ENCODE measurements at places on chromosomes 5 and 9.

GRCh38 chr5:95988877-95989276 is 27.2 kb upstream of the ELL2 start:
- no peak for DNase-seq

DNA sequence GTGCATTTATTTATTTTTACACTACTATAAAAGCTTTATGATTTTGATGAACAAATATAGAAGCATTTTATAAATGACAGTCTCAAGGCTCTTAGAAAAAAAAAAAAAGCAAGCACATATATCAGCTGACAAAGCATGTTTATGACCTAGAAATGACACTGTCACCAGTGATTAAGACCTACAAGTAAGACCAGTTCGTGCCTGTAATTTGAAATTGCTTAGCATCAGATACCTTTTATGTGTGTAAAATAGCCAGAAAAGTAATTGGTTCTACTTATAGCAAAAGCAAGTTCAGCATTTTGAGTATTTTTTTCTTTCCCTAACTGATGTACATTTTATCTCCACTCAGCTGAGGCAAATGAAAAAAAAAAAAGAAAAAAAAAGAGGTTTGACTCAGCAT is 808.4 kb downstream of the CDH18 start:
- no peak for DNase-seq

DNA sequence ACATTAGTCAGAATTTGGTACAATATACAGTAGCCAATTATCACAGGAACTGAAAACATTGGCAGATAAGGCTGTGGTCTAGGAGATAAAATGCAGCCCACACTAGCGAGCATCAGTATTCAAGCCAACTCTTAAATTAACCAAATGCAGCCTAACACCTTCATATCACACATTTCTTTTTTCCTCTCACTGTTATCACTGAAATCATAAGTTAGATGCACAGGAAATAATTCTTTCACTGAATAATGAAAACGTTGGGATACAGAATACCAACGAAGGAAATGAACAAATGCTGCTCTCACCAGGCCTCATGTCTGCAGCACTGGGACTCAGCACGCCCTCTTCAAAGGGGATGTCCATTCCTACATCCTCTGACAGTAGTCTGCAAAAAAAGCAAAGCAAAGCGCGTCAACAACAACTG is 109.1 kb upstream of the PCA3 start:
- DNase-seq: peak; percentile 29

- DNase-seq: no peak
These were observed 488 bp downstream of the COL15A1 start for GRCh38 chr9:98944057-98944733.

GRCh38 chr5:128711216-128711615 is 173.2 kb upstream of the FBN2 start:
- no peak for DNase-seq

DNA sequence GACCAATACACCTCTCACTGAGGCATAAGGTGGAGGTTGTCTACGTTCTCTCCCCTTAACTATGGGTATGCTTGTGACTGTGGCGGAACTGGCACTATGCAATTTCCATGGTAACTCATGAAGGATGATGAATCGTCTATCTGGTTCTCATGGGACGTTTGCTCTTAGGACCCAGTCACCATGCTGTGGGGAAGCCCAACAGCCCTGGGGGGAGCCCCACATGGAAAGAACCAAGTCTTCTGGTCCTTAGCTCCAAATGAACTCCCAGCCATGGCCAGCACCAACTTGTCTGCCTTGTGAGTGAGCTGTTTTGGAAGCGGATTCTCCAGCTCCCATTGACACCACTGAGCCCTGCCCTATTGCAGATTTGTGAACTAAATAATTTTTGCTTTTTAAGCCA is 188.7 kb upstream of the S1PR3 start:
- DNase-seq: no peak

DNA sequence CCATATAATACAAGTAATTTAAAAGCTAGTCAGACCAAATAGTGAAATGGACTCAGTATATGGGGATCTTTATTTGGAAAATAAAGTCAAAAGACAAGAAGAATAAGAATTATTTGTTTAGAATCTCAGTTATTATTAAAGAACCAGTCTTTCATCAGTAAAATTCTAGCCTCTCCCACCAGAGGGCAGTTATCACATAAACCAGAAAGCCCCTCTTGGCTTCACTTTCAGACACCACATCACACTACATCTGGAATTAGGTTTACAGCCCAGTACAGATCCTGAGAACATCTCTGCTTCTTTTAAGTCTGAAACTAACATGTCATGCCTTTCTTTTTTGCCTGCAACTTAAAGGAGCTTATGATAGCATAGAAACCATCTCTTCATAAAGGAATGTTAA is 12.2 kb upstream of the HSPB3 start:
- DNase-seq: peak; percentile 30

- DNase-seq: no peak
These were observed 102.5 kb upstream of the BASP1 start for GRCh38 chr5:17114715-17115599.

DNA sequence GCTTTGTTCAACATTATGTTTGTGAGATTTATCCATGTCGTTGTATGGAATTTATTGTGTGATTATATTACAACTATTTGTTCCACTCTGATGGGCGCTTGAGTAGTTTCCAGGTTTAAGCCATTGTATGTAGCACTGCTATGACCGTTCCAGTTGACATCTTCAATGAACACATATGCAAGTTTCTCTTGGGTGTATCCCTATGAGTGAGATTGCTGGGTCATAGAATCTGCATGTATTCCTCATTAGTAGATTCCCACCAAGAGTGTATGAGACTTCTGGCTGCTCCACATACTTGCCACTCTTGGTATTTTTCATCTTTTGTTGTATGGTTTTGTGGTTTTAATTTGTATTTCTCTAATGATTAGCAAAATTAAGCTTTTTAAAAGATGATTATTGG is 22.9 kb downstream of the NUP214 start:
- DNase-seq: no peak

- no peak for DNase-seq
These were observed 294.3 kb downstream of the TAF11L14 start for GRCh38 chr5:17928581-17928981.

DNA sequence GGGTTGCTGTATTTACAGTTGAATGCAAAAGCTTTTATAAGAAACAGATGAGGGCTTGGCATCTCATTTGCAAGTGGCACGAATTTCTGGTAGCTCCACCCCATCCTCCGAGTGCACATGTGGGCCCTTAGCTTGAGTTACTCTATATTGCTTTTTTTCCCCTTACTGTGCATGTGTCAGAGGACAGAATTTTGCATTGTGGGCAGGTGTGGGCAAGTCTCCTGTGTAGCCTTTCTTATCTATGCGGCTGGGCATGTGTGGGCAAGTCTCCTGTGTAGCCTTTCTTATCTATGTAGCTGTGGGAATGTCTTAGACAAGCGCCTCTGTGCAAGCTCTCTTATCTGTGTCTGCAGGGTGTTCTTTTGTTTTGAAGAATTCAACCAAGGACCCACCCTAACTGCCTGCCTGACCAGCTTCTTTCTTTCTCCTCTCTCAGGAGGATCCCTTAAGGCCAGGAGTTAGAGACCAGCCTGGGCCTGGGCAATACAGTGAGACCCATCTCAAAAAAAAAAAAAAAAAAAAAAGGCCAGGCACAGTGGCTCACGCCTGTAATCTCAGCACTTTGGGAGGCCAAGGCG is 34.1 kb upstream of the SIL1 start:
- no peak for DNase-seq

GRCh38 chr5:56812110-56812509 is 3.2 kb upstream of the MAP3K1 start:
- DNase-seq: no peak

DNA sequence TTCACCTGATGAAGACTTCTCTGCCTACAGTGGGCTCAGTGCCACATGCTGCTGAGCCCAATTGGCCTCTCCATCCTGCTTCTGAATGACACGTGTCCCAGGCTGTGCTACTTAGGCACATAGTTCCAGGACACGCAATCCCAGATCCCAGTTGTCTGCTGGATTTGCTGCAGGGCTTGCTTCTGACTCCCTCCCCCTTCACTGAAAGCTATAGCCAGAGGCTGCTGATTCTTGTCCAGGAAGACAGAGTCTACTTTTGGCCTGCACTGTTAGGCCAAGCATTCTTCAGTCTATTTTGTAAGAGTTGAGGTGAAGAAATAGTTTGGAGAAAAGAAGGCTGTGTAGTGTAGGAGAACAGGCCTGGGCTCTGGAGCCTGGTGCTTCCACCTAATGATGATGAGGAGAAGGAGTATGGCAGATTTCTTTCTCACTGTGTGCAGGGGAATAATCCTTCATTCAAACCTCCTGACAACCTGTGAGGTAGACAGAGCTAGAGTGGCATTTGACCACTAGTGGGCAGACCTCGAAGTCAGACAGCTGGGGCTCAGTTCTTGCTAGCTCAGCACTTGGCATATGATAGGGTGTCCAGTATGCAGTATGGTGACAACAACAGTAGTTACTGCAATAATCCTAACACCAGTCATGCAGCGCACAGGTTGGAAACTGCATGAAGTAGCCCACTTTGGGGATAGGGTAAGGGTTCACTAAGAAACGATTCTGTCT is 19.5 kb upstream of the ASPN start:
- DNase-seq: no peak

GRCh38 chr5:32443541-32444430 is 754 bp downstream of the ZFR start:
- DNase-seq: peak; percentile 65

DNA sequence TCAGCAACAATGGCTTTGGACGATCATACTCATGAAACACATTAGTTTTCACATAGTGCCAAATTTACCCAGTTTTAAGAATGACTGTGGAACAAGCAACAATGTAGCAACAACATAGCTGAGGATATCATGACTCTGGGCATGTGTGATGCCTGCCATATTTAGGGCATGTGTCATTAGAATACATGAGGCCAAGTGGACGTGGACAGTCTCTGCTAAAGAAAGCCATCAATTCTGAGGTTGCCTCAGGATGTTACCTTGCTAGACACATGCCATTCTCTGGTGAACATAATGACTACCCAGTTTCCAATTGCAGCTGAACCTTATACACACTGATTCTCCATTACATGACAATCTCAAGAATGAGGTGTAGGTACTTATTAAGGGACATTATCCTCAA is 103.3 kb upstream of the ADAMTS19 start:
- DNase-seq: no peak

DNA sequence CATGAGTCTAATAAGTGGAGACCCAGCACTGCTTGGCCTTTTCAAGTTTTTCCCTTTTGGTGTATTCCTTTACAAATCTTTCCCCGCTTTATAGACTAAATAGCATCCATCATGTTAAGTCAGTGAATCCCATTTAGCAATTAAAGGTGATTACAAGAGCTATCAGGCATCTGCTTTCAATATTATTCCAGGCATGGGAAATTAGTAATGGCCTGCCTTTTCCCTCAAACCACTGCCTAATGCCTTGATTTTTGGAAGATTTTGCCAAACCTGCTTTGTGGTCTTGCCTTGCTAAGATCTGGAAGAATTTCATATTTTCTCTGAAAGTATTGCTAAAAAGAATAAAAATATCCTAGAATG is 102.8 kb upstream of the GNA14 start:
- DNase-seq: no peak

GRCh38 chr5:167770461-167770860 is 521.0 kb upstream of the WWC1 start:
- DNase-seq: no peak

- no peak for DNase-seq
These were observed 1.3 kb downstream of the NIPBL start for GRCh38 chr5:36877667-36878391.

DNA sequence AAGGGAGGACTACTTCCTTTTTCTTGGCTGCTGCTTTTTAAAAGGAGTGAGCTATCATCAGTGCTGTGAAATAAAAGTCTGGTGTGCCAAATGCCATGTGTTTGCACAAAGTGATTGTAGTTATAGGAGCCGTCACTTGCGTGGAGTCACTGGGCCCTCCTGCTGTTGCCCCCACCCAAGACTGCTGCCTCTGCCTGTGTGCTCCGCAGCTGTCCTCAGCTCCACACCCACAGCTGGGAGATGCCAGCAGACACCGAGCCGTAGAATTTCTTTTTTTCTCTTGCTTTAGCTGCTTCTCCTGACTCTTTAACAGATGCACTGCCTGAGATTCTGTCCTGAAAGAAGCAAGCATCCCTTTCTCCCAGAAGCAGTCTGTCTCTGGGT is 9.8 kb upstream of the GLE1 start:
- no peak for DNase-seq

DNA sequence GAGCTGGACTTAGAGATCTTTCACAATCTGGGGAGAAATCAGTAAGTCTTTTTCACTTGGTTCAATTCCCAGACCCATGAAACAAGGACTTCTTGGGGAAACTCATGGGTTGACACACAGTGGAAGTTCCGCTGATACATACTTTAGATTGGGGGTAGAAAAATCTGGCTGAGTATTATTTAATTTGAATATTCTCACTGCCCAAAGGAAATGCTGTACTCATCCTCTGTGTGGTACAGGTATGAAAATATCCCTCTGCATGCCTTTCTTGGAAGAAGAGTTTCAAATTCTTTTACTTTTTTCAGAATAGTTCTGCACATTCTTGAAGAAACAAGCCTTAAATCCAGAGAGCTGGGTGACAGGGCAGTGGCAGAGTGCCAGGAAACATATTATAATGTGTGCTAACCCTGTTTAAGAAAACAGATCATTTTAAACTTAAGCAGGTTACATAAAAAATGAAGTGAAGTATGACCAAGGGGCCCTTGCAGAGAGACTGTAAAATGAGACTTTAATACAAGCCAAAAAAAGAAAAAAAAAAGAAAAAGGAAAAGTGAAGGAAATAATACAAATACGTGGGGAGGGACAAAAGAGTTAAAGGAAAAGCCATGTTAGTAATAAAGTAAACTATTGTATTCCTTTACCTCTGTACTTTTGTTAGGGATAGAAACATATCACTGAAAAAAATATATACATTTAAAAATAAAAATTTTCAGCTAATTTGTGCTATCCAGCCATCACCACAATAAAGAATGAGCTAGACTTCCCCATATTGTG is 173.4 kb upstream of the NR3C1 start:
- no peak for DNase-seq

GRCh38 chr5:160792732-160793529 is 59.1 kb downstream of the ATP10B start:
- no peak for DNase-seq

DNA sequence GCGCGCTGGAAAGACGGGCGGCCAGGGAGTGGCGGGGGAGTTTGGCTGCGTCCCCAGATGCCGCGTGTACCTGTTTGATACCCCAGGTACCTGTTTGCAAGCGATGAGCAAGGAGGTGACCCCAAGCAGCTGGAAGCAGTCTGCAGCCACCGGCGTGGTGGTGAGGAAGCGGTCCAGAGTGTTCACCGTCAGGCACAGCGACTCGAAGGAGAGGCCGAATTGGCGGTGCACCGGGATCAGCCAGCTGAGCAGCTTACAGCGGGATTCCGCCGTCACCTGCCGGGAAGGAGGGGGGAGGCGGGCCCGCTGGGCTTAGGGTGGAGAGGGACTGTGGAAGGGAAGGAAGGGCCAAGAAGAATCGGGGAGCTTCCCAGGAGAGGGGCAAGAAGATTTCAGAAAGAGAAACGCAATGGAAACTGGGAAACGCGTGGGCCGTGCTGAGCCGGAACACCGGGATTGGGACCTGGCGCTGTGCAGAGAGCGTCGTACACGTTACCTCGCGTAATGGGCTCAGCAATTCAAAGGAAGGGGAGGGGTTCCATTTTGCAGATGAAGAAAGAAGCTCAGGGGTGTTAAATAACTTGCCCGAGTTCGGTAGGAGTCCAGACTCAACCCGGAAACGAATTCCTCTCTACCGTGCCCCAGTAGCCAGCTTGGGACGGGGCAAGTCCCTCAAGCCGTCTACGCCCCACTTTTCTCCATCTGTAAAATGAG is 980 bp downstream of the CCNO start:
- DNase-seq: peak; percentile 14

Measured in CD4-positive, alpha-beta T cell treated with Interleukin-4 for 1 hour (primary cell).